ENCODE measurements at places on chromosomes 16 and 17. TPM values are rescaled to one million over a fixed set of nuclear protein-coding genes. Genes with fewer than 3 reads are reported as not detected.

- DNase-seq: peak; percentile 57
Observed at GRCh38 chr17:63426041-63426916, 19.8 kb downstream of the CYB561 start.

DNA sequence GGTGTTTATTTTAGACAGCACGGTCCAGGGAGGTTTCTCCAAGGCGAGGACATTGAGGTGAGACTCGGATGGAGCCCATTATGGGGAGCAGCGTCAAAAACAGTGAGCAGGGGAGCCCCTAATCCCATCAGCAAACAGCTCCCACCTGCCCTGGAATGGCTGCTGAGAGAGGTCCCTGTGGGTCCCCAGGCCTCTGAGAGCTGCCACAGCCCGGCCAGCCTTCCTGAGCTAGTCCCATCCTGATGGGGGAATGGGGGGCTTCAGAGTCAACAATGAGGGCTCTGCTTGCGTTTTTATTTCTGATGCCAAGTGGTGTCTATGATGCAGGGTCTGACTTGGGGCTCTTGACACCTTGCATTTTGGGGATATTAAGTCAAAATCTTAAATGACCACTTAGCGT lies 128.4 kb downstream of the GSG1L start:
- no peak for DNase-seq

- no peak for DNase-seq
Observed at GRCh38 chr17:27494192-27495091, 38.2 kb downstream of the KSR1 start.

KRT20 gene
- total RNA-seq: 1.2 TPM

- DNase-seq: no peak
Observed at GRCh38 chr17:57466017-57466471, 209.7 kb downstream of the MSI2 start.

DNA sequence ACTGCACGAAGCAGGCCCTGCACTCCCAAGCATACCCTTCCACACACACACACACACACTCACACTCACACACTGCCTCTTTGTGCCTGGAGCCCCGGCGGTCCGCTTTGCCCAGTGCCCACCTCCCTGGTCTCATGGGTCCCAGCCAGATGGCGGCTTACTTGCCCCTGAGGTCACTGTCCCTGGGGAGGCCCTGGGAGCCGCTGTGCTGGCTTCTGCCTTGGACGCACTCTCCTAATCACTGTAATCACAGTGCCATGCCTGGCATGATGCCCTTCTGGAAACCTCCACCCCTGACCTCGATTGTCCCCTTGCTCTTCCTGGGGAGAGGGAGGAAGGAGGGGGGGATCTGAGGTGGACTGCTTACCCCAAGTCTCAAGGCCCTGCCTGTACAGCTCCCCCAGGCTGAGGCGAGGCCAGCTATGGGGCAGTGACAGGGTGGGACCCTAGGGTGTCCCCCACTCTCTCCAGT lies 36.0 kb downstream of the ARHGAP23 start:
- DNase-seq: no peak

DNA sequence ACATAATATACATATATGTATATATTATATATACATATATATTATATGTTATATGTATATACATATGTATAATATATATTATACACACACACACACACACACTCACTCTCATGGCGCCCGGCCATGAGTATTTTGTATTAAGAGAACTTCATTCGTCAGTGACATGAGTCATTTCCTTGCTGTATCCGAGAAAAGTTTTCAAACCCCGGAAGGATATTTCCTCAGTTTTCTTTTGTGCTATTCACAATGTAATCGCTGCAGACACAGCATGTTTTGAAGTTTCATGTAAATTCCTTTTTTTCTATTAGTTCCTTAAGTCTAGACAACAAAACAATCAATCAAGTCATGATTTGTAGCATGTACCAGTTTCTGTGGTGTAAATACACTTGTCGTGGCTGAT lies 33.3 kb downstream of the OR1D5 start:
- no peak for DNase-seq

DNA sequence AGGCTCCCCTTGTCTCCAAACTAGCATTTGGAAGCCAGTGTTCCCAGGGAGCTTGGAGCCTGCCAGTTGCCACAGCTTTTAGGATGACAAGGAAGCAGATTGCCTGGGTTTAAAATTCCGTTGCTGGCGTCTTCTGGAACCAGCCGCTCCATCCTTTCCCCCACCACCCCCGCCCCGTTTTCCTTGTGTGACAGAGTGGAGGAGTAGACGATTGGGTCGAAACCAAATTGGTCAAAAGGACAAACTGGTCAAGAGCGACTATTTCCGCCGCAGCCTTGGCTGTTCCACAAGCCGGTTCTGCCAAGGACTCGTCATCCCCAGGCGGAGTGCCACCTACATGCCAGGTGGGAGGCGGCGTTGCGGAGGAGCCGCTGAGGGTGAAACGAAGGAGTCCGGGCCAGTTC lies 91.1 kb downstream of the RPA1 start:
- DNase-seq: no peak

KRT32 gene
- total RNA-seq: not detected

DNA sequence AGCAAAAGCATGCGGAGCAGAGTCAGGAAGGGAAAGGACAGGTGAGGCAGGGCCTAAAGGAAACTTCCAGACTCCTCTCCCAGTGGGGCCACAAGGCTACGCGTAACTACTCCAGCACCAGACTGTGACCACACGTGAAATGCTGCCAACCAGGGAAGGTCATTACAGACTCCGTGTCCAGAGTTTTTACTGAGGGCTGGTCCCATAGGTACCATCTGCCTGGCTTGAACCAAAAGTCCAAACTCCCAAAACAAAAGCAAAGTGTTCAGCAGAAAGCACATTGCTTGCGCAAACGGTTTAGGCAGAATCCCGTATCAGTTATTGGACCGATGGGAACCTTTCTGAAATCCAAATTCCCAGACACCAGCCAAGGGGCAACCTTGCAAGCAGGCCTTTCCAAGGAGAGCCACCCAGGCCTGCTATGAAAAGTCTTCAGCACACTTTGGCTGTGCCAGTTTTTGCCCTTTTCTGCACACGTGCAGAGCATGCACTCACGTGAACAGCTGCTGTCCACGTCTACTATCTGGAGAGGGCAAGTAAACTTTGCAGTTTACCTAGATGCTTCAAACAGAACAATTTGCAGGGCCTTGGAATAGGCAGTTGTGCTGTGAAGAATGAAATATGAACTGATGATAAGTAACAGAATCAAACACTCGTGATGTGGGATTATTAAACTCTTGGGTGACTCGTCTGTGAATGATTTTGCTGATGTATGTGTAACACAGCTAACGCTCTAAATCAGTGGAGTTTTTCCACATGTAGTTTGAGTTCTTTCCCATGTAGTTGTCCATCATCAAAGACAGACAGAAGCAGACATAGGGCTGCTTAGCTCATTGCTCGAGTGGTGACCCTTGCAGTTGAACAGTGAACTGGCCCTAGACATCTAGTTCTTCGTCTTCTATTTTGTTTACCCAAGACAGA lies 58.1 kb upstream of the CRISPLD2 start:
- no peak for DNase-seq

DNA sequence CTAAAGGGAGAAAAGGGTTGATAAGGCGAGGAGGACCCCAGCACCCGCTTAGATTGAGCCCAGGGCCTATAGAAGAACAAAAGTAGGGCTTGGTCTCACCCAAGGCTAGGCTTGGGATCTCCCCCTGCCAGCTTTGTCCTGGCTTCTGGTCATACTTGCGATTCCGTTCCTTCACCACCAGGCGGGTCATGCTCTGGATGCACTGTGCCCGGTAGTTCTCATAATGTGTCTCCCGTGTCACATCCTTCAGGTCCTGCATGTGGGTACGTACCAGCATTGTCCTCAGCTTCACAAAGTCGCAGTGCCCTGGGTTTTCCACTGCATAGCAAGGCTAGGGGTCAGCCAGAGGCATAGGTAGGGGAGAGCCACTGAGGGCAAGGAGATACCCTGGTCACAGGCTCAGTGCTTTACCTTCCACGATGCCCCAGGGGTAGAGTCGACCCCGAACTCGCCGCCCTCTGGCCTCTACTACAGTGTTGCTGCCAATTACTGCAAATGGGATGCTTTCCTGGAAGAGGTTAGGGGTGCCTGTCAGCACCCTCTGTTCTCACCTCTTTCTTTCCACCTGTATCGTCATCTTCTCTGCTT lies 6.5 kb upstream of the MTMR4 start:
- no peak for DNase-seq

DNA sequence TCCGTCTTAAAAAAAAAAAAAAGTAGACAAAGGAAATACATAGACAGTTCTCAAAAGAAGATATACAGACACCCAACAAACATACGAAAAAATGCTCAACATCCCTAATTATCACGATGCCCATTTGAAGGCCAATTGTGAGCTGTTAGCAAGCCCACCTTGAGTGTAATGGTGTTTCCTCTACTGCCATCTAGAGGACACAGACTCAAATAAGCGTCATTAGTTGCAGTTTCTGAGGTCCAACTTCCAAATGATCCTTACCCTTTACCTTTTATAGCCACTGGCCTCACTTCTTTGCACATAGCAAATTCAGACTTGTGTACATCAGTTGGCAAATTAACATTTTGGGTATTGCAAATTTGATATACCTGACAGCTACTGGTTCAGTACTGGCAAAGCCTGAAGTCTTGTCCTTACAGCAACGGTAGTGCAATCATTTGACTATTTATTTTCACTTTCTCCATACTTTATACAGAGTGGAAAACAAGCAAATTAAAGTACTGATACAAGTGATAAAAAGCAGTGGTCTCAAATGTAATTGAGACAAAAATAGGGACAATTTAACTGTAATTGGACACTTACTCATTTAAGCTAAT lies 536.3 kb upstream of the EEF2KMT start:
- no peak for DNase-seq

ZNF771 gene
- 6.3 TPM for total RNA-seq

GRCh38 chr17:28862561-28862960 lies 7.7 kb downstream of the ERAL1 start:
- DNase-seq: no peak

- DNase-seq: no peak
Observed at GRCh38 chr16:89320782-89321501, 103.4 kb downstream of the ZNF778 start.

PIMREG gene
- total RNA-seq: not detected

DNA sequence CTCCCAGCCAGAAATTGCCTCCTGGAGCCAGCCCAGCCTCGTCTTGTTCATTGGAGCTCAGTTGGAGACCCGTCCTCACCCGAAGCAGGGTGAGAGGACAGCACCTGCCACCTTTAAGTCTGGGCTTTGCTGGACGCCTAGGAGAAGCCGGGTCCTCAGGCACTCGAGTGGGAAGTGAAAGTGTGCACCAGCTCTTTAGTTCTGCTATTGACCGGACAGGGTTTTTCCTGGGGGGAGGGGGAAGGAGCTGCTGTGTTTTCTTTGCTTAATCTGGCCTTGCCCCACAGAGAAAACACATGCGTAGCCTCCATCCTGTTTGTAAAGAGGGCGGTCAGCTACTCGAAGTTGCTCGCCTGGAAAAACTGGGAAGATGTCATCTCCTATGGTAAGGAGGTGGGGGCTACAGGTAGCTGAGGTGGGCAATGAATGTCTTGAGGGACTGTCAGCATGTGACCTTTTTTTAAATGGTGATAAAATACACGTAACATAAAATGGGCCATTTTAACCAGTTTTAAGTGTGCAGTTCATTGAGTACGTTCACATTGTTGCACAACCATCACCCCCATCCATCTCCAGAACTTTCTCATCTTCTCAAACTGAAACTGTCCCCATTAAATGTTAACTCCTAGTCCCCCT lies 34.4 kb downstream of the CMIP start:
- DNase-seq: no peak

DNA sequence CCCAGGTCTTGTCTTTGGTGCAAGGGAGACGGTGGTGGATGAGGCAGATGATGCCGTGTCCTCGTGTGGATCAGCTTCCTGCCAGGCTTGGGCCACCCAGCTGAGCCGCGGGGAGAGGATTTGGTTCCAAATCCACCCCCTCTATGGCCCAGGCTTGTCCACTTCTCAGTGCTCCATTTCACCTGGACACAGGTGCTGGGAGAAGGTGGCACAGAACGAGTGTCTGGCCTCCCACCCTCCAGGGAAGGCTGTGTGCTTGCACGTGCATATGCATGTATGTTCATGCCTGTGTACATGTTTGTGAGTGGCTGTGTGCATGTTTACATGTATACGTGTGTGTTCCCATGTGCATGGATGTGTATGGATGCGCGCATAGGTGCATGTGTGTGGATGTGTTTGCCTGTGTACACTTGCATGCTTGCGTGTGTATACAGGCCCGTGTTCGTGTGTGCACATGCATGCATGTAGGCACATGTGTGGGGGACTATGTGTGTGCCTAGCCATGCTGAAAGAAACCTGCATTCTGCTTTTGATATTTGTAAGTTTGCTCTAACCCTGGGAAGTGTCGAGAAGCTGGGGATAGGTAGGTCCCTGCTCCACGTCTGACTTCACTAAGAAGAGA lies 196.3 kb downstream of the IRF8 start:
- peak; percentile 72 for DNase-seq

DNA sequence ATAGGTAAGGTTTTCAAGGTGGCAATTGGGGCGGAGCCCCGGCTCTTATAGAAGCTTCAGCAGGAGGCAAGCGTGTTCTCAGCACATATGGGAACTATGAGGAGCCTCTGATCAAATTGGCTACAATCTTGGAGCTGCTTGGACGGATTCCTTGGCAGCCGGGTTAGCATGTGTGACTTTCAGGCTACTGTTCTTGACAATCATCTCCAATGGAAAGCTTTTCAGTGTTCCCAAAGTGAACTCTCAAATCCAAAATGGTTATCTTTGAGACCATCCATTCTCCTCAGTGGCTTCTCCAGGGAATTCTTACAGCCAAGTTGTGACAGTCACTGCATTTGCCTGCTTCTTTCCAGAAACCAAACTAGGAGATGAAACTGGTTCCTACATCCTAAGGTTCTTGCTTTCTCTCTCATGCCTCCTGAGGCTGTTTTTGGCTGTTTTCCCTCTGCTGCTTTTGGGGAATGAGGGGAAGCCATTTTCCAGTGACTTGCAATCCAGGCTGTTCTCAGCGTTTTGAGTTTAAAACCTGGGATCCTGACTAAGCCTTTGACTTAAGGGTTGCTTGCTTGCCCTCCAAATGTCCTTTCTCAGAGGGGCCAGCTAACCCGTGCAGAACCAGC lies 10.9 kb downstream of the HAS3 start:
- peak; percentile 35 for DNase-seq

DNA sequence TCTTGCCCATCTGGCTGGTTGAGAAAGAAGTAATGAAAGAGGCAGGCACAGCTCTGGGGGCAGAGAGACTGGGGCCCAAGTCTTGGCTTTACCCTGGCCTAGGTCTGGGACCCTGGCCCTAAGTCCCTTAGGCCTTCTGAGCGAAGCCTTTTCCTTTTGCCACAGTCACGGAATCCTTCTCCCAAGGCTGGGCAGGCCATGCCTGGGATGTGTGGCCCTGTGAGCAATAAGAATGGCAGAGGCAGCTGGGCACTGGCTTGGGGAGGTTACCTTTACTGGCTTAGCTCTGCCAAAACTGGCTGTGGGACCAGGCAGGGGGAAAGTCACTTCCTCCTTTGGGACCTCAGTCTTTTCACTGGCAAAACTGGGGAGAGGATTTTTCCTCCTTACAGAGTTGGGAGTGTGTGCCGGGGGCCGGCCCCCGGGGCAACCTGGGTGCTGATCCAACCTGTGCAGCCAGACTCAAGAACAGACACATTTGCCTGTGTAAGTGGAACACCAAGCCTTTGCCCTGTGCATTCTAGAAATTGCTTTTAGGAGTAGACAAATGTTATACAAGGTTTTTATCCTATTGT lies 12.9 kb downstream of the FOXF1 start:
- no peak for DNase-seq

GRCh38 chr17:57849163-57849873 lies 526 bp downstream of the MRPS23 start:
- no peak for DNase-seq

All from mesenteric fat pad (tissue), 1 donor.